ENCODE measurements at places on chromosomes 5 and 9.

- DNase-seq: peak; percentile 82
Measured at GRCh38 chr9:92808726-92809451, 44.3 kb upstream of the BICD2 start.

DNA sequence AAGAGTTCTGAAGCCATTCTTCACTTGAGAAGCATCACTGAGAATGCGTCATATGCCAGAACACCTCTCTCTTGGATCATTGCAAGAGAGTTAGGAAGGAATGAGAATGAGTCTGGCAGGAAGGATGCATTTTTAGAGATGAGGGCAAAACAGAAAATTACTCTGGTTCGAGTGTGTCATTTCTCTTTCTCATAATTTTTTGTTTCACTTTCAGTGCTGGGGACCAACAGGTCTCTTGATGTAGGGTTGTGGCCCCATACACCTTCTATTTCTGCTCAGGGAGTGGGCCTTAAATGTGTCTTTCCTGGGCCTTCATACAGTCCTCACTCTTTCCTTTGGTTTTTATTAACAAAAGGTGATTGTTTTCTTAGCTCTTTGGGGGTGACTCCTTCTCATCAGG lies 302.4 kb downstream of the NR3C1 start:
- DNase-seq: no peak

- no peak for DNase-seq
Measured at GRCh38 chr5:150092159-150092787, 5.9 kb upstream of the CSF1R start.

DNA sequence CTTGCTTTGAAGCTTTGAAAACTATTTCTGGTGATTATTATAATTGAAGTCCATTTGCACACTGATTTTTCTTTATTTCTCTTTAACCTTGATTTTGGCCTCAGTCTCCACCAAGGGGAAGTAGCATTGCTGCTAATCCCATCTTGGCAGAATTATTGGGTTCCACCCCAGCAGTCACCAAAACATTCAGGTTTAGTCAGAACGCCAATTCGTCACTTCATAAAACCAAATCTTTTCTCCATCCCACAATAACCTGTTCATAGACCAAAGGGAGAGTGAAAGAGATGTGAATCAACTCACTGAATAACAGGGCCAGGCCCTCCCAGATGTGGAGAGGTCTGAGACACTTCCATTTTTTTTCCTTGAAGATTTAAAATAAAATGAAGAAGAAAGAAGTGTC lies 95.1 kb upstream of the VCAN start:
- no peak for DNase-seq

GRCh38 chr5:7904170-7904569 lies 35.2 kb downstream of the MTRR start:
- peak; percentile 34 for DNase-seq

GRCh38 chr9:112288029-112288428 lies 45.4 kb downstream of the PTBP3 start:
- peak; percentile 21 for DNase-seq

GRCh38 chr5:87732875-87733768 lies 320.4 kb upstream of the CCNH start:
- DNase-seq: no peak

DNA sequence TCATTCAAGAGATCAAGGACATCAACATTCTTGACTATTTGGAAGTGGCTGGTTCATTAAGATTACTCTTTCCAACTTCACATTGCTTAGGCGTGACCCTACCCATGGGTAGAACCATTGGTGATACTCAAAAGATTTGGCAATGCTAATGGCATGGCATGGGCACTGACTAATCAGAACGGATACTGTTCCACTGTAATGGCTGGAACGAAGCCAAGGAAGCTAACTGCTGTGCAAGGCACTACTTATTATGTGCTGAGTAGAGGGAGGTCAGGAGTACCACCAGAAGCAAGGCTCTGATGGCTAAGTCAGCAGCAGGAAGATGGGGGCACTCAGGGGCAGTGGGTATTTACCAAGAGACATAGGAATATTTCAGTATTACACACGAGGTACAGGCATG lies 31.9 kb downstream of the GNA14 start:
- no peak for DNase-seq

Data from fibroblast of villous mesenchyme (primary cell).